Foreskin fibroblast (primary cell): ENCODE measurements at places on chromosomes 12 and 14.

DNA sequence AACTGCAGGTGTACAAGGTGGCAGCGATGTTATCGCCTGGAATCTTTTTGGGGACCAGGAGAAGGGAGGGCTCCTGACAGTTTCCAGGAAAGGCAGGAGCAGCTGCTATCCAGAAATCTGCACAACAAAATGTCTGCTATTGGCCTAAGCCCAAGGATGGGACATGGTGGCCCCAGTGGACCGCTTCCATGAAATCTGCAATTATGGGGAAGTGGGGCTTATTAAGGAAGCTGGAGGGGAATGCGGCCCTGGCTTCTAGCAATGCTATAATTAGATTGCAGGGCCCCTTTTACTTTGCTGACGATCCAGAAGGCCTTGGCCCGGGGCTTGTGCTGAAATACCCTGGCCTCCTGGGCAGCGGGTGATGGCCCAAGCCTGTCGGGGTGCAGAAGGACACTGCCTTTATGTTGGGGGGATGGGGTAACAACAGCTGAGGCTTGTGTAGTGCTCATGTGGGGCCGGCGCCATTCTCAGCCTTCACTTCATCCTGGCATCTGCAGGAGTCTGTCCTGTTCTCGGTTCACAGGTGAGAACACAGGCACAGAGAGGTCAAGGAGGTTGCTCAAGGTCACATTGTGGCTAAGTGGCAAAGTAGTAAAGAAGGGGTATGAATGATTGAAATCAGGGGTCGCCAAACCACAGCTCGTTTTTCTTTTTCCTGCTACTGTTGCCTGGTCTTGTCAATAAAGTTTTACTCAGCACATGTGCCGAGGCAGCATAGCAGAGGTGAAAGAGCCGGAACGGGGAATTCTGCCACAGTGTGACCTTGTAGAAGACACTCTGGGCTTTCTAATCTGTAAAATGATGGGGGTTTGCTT is 153.5 kb downstream of the RBM19 start:
- DNase-seq: no peak

DNA sequence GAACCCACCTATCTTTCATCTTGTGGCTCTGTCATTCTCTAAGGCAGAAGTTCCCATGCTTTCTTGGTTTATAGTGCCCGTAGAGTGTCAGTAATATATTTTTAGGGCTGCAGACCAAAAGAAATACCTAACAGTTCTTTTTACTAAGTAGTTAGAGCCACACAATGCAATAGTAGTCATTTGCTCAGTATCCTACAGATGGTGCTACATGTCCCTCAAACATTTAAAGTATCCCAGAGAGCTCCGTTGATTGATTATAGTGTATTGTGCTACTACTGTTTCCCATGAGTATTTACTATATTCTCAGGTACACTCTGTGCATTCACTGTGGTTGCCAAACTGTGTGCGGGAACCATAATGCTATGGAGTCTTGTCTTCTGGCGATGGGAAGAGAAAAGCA is 4.7 kb upstream of the PLBD1 start:
- DNase-seq: no peak

- DNase-seq: no peak
These were observed 11.9 kb downstream of the PPP1R36 start for GRCh38 chr14:64561631-64562030.

DNA sequence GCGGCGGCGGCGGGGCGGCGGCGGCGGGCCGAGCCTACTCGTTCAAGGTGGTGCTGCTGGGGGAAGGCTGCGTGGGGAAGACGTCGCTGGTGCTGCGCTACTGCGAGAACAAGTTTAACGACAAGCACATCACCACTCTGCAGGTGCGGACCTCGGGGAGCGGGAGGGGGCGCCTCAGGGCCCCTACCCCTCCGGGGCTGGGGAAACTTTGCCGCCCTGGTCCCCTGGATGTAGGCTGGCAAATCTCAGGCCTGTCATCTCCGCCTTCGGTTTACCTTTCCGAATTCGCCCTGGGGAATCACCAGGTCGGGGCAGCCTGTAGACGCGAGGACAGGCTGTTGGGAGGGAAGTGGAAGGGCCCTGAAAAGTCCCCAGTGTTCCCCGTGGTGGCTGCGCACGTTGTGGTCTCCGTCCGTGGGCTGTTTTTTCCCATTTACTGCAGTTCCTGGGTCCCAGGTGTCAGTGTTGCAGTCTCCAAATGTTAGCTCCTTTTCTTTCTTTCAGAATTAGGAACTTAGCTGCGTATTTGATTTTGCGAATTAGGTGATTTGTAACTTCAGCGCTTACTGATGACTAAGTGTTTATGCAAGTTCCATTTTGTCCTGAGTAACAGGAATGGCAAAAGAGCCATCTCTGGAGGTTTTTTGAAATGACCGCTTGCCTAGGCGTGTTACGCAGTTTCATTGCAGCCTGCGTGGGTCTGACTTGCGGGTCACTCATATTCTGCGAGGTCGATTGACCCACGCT is 656 bp downstream of the RAB21 start:
- DNase-seq: peak; percentile 42

- no peak for DNase-seq
These were observed 13.9 kb downstream of the ZDHHC17 start for GRCh38 chr12:76777765-76778216.

DNA sequence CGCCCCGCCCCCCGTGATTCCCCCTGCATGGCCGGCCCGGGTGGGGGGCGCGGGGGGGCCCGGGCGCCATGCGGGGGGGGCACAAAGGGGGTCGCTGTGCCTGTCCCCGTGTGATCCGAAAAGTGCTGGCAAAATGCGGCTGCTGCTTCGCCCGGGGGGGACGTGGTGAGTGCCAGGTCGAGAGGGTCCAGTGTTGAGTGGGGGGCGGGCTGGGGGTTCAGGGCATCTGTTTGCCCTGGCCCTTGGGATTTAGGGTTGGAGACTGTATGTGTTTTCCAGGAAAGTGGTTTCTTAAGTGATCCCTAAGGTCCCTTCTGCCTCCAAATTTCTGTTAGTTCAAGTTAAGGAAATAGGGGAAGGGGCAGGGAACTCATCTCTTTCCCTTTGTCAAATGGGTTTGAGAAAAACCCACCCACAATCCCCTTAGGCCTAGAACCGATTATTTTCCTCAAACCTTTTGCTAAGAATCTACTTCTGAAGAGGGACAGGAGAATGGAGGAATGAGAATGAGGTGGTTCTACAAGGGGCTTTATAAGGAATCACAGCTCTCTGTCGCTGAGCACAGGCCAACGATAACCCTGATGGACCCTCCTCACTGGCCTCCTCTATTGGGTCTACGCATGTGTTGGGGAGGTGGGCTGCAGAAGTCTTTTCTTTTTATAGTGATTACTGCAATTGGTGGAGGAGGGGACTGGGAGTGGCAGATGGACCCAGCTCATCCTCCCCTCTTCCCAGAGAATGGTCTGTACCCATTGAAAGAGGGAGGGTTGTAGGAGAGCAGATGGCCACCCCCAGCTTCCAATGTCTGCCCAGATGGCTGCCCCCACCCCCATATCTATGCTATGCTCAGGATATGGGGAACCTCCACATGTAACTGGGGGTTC is 834 bp downstream of the ARHGEF25 start:
- no peak for DNase-seq

DNA sequence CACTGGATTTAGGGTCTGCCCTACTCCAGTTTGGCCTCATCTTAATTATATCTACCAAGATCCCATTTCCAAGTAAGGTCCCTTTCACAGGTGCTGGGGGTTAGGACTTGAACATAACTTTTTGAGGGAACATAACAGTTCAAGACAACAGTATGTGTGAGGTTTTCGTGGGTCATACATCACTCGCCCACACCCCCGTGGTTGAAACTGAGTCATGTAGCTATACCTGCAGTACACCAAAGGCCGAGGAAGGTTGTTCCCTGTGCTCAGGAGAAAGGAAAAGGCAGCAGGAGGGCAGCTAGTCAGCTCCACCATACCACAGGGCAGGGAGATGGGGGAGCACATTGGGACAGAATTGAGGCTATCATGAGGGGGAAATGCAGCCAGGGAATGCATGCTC is 167.0 kb downstream of the PPM1H start:
- DNase-seq: no peak

DNA sequence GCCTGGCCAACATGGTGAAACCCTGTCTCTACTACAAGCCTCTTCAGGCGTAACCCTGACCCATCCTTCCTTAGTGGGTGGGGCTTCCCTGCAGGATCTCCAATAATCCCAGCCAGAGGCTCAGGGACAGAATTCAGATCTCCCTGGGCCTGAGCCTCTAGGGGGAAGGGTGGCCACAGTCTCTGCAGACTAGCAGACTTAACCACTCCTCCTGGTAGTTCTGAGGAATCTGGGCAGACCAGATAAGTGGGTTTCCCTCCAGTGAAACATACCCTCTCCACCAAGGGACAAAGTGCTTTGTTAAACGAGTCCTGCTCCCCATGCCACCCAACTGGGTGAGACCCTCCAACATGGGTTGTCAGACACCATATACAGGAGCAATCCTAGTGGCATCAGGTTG is 36.6 kb upstream of the TRIM9 start:
- DNase-seq: no peak

- peak; percentile 72 for DNase-seq
These were observed 41.3 kb downstream of the TDG start for GRCh38 chr12:104006929-104007328.

- no peak for DNase-seq
These were observed 164.1 kb downstream of the SRGAP1 start for GRCh38 chr12:64008596-64008995.
